HFF-Myc (cell line): ENCODE measurements at places on chromosomes 1 and 21.

DNA sequence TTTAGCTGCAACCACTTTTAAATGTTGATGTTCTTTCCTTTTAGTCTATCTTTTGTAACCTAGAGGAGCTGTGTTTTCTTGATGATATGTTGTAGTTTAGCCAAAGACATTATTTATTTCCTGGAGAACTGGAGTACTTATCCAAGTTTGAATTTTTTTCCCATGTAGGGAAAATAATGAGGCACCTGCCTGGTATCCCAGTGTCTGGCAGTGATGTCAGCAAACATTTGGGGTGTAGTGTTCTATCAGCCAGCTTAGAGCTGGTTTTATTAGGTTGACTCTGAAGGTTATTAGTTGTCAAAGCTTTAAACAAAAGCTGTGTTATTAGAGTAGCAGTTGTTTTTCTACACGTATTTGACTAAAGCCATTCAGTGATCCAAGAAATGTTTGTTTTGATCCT lies 3.2 kb downstream of the CTPS1 start:
- no peak for DNase-seq

- DNase-seq: no peak
Measured at GRCh38 chr1:244161236-244161510, 110.1 kb downstream of the ZBTB18 start.

DNA sequence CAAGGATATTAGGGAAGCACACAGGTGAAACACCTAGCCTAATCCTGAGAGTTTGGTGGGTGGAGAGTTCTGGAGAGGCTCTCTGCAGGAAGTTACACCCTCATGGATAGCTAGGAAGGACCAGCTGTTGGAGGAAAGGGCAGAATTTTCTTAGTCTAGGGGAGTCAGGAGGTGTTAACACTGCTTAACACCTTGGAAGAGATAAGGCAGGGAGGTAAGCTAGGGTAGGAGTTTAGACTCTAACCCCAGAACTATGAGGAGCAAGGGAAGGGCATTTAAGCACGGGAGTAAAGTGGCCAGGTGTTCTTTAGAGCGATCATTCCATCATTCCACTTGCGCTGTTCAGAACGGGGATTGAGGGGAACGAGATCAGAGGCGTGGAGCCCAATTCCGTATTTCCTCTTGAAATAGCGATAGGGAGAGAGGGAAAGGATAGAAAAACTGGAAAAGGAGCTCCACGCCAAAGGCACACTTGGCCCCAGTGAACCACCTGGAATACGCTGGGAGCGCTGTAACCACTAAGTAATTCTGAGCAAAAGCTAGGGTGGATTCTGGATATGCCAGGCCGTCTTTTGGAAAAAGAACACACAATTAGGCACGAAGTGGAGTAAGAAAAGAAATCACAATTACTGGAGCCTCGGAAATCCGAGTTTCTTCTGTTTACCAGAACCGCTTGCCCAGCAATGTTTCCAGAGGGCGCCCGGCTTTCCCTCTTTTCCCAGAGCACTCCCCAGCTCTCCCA lies 1.5 kb upstream of the GPR137B start:
- DNase-seq: no peak

GRCh38 chr1:175882192-175882591 lies 138.8 kb upstream of the TNR start:
- DNase-seq: no peak

DNA sequence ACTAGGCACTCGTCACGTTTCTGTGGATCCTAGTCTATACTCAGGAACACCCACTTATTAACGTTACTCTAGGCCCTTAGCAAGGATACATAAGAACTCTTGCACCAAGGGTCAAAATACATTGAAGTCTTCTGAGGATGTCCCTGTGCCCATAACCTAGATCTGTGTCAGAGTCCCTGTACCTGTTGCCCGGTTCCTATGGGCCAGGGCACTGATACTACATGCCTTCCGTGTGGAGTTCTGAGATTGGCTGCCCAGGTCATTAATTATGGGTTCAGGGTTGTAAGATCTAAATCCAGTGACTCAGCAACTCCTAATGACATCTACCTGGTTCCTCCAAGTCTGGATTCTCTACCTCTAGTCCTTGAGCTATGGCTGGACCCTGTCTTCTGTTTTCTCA lies 69.5 kb downstream of the GPR137B start:
- no peak for DNase-seq

GRCh38 chr1:45922374-45922773 lies 119.0 kb downstream of the MAST2 start:
- no peak for DNase-seq

DNA sequence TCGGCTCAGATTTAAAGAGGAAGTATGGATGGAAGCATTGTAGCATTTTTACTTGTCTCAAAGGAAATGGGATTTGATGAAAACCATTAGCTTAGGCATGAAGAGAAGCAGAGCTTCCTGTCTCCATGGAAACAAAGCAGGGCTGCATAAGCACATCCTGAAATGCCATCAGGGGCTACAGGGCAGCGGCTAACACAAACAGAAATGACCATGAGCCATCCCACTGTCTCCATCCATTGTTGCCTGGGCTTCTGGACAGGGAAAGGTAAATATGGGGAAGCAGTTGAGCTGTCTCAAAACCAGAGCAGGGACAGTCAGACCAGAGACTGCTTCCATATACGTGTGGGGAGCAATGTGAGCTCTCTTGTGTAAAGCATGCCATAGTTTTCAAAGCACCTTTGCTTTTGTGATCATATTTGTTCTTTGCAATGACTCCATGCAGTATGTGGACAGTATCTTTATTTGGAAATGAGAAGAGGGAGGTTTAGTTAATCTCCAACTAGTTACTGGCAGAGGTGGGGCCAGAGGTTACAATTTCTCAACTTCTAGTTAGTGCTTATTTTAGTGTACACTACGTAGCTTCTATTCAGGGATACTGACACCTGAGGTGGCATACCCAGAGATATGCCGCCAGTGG lies 176.1 kb downstream of the CACNA1E start:
- DNase-seq: no peak

- DNase-seq: no peak
Measured at GRCh38 chr1:65224681-65225091, 76.7 kb downstream of the AK4 start.

- DNase-seq: no peak
Measured at GRCh38 chr1:36159614-36160387, 3.8 kb downstream of the MAP7D1 start.

GRCh38 chr21:42226626-42227025 lies 7.7 kb downstream of the ABCG1 start:
- DNase-seq: no peak

- peak; percentile 38 for DNase-seq
Measured at GRCh38 chr1:51549016-51549619, 30.1 kb upstream of the EPS15 start.

- DNase-seq: peak; percentile 68
Measured at GRCh38 chr1:202235856-202236837, 42.5 kb downstream of the LGR6 start.

GRCh38 chr1:233338102-233338501 lies 10.6 kb downstream of the MAP3K21 start:
- no peak for DNase-seq

DNA sequence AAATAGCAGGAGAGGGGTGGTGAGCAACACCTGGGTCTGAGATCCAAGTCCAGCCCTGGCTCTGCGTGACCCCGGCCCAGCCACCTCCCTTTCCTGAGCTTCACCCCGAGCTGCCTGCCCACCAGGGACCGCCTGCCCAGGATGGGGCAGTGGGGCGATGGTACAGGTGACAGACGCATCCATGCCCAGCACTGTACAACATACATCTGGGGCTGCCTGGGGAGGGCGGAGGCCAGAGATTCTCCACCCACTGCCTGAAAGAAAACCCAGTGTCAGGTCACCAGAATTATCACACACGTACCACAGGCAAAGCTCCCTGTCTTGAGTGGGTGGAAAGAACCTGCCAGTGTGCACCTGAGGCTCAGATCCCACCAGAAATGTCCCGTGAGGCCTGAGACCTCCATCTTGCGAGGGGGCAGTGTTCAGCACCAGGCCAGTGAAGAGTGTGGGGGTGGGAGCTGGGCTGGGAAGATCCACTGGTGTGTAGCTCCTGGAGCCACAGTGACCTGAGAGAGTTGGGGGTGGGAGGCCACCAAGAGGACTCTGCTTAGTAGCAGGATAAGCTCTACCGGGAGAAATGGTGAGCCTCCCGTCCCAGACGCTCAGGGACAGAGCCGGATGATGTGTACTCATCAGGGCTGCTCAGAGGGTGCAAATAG lies 81.5 kb downstream of the DMRTB1 start:
- DNase-seq: no peak

- DNase-seq: peak; percentile 9
Measured at GRCh38 chr1:35807614-35808449, at the start of gene AGO4. AGO4 (plus strand) TSS chr1:35808016; CDS start chr1:35808417, 401 bp downstream.

DNA sequence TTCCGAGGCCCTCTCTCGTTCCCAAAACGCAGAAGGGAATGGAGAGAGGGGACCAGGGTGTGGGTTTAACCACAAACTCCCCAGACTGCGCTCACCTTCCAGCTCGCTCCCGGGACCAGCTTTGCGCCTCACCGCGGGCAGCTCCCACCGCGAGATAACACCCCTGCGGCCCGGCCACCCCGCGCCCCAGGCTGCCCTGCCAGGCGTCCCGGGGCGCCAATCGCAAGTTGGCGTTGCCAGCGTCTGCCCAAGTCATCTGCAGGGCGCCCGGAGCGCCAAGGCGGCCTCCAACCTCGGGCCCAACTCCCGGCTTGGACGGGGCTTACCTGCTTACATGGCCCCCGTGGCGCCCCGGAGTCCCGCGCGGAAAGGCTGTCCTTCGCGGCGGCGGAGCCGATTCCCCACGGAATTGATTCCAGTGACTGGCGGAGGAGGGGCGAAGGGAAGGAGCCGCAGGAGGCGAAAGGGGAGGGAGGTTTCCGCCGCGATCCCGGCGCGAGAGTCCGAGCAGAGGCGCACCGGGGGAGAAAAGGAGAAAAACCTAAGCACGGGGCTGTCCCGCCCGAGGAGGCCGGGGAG lies 456 bp downstream of the PTPN14 start:
- no peak for DNase-seq

DNA sequence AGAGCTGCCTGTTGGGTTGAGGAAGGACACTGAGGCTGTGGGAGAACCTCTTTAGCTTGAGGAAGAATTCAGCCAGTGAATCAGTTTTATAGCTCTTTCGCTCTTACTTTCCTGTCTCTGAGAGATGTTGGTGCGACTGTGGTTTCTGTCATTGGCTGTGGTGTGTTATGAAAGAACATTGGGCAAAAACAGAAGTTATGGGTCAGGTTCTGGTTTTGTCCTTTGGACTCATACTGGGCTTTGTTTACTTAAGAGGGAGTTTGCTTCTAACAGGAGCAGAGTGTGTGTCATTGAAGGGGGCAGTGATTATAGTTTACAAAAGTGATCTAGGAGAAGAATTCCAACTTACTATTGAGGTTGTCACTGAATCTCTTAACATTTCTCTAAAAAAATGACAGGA lies 97.0 kb downstream of the TLR5 start:
- no peak for DNase-seq

GRCh38 chr1:62304515-62304914 lies 14.7 kb downstream of the KANK4 start:
- DNase-seq: no peak

- DNase-seq: no peak
Measured at GRCh38 chr1:61353797-61354406, 271.5 kb downstream of the NFIA start.

GRCh38 chr1:187516874-187517273 lies 688.1 kb downstream of the PLA2G4A start:
- DNase-seq: no peak

GRCh38 chr1:29539971-29540370 lies 303.6 kb downstream of the PTPRU start:
- no peak for DNase-seq

GRCh38 chr1:222970711-222971110 lies 155.9 kb downstream of the DISP1 start:
- DNase-seq: no peak

DNA sequence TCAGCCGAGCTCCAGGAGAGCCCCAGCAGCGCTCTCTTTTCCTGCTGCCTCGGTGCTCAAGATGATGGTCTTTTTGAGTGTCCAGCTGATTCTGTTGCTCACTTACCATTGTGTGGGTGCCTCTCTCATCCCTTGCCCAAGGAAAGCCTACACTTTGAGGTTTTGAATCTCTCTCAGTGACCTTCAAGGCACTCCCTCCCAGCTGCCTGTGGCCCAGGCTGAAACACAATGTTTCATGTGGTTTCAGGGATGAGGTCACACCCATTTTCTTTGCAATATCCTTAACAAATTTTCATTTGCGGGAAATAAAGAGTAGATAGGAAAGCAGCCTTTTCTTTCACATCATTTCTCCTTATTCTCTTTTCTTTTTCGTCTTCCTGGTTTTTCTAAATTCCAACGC lies 12.6 kb upstream of the MRPS14 start:
- no peak for DNase-seq

GRCh38 chr21:41429925-41430491 lies 4.0 kb downstream of the MX1 start:
- no peak for DNase-seq

DNA sequence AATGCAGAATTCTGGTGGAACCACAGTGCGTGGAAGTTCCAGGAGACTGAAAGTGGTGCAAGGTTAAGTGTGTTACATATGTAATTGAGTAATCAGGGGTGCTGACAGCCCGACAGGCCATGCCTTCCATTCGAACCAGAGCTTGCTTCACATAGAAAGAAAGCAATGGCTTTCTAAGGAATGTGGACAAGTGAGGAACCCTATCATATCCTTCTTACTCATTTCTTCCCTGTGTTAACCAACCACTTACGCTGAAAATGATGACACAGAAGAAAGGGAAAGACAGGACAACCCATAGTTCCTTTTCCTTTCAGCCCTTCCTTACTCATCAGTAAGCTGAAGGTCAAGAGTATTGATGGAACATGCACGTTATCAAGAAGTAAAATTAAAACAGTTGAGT lies 48.1 kb upstream of the KCNA3 start:
- no peak for DNase-seq

DNA sequence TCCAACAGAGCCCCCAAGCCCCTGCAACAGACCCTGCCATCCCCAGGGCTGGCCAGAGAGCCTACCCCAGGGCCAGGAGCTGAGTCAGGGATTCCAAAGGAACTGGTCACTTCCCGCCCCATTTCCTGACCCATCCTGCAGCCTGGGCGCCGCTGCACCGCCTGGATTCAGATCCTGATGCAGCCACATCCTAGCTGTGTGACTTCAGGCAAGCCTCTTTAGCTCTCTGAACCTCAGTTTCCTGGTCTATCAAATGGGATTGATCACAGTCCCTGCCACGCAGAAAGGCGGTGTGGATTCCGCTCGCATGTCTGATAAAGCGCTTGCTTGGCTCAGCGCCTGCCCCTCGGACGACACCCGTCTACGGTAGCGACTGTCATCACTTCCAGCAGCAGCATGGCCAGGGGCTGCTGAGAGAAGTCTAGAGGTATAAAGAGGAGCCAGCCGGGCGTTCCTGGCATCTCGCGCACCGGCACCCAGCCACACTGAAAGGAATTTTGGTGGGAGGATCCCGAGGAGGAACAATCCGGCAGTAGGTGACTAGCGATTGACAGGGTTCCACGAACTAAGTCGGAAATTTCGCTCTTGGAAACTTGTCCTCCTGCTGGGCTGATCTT lies 10.1 kb downstream of the EPHA2 start:
- DNase-seq: peak; percentile 74

DNA sequence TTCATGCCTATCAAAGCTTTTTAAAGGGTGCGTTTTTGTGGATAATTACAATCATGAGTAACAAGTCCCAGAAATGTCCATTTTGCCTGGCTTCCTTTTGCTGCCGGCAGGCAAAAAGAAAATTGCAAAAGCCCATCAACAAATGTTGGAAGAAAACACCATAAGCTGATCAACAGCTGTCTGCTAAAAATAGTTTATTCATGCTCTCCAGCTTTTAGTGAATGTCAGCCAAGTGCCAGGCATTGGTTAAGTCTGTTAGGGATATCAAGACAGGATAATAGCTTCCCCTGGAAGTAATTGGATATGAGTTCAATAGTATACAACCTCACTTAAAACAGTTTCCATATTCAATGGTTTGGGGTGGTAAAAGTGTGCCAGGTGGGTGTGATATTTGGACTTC lies 13.6 kb upstream of the AGMAT start:
- DNase-seq: no peak
